ENCODE measurements at places on chromosomes 5 and 9. TPM values are rescaled to one million over a fixed set of nuclear protein-coding genes. Genes with fewer than 3 reads are reported as not detected.

The NUTM2F gene
- polyA plus RNA-seq, result not detected

DNA sequence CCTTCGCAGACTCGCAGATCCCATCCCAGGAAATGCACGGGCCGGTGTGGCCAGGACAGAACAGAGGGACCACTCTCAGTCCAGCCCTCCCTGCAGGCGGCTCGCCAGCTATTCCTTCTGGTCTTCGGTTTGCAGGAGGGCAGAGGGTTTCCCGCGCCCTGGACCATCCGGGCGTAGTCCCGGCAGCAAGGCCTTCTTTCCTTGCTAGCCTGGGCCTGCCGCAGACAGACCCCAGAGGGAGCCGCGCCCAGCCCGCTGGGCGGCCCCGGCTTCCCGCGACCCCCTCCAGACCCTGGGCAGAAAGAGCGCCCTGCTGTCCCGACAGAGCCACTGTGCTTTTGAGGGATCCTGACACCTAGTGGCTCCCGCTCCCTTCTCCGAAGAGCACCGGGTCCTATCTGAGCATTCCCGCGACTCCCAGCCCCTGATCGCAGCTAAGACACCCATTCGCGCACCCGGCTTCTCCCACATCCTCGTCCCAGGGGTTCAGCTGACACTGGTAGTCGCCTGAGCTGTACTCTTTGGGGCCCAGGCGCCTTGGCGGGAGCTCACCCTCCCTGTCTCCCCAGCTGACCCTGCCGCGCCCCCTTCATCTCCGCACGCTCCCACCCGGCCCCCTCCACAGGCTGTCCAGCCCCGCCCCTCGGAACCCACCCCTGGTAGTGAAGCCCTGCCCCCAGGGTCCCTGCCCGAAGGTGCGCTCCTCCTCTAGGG is 1.1 kb downstream of the CFAP90 start:
- no peak for DNase-seq

DNA sequence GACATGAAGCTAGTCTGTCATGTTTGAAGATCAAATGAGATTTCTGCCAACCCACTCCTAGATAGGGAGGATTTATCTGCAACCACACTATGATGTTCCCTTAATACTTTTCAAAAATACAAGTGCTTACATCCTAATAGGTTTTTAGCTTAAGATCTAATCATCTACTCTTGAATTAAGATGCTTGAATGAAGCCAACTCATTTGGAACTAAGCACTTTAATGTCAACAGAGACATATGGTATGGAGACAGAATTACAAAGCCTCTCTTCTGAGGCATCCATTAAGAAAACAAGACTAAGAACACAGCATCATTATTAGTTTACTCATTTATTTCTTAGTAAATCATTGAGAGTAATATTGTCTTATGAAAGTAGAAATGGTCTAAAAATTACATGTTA is 139.3 kb upstream of the NFIB start:
- no peak for DNase-seq

GRCh38 chr5:87243161-87243844 is 24.4 kb upstream of the RASA1 start:
- peak; percentile 85 for DNase-seq

DNA sequence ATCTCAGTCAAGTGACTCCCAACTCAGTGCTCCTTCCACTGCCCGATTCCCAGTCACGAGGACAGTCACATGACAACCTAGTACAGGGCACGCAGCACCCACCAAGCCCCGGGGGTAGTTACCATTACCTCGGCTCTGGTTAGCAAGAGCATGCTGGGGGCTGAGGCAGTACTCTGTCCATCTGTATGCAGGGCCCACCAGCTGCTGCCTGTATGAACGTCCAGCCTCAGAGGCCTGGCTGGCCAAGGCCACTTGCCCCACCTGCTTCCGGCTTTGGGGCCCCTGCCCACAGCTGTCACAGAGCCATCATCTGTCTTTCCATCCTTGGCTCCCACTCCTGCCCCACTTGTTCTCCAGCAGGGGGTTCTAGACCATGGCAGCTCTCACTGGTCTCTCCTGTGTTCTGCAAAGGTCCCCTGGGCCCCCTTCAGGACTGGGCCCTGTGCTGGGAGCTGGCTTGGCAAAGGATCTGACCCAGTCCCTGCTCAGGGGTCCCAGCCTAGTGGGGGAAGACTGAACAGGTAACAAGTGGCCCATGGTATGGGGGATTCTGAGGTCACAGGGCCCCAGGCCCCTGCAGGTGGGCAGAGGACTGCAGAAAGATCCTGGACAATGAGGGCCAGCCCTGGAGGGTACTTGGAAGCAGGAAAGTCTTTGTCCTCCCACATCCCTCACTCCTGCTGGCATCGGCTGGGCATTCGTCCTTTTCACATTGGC is 3.3 kb downstream of the RPL35 start:
- DNase-seq, result no peak

Data from mammary epithelial cell (primary cell).